ENCODE measurements at places on chromosomes 2 and 18.

DNA sequence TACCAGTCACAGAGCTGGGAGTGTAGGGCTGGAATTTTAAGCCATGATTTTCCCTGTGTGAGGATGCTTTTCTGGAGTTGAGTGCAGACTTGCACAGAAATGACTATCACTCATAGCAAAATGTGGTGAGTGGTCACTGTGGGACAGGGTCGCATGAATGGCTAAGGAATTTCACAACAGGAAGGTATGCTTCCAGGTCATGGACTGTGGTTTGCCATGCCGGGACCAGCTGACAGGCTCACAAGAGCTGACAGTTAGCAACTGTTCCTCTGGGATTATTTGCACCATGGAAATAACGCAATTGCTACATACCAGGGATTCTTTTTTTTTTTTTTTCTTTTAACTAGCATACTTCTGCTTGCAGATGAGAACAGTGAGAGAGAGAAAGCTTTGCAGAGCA is 3.8 kb upstream of the UXS1 start:
- no peak for DNase-seq

DNA sequence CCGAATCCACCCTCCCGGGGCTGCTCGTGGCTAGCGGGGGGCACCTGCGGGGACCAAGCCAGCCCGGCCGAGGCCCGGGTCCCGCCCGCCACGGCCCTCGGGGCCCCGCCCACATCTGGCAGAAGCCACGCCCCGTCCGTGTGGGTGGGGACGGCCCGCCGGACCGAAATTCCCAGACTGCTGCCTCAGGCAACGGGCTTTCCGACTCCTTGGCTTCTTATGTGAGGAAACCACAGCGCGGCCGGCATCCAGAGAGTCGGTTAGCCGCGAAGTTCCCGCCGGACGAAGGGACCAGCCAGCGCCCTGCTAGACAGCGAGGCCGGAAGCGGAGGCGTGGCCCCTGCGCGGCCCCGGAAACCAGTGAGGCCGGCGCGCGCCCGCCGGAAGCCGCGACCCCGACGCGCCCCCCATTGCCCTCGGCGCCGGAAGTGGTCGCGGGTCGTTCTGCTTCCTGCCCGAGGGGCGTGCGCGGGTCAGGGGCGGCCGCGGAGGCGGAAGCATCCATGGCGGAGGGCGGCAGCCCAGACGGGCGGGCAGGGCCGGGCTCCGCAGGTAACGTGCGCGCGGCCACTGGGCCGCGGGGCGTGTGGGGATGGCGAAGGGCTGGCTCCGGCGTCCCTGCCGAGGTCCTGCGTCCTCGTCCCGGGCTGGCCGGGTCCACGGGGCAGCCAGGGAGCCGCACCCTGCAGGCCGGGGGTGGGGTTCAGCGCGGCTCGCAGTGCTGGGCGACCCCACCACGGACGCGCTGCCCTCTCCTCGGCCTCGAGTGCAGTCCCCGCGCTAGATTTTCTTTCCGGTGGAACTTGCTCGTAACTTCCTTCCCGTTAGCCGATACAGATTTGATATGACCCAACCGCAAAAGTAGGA is at the start of gene ASB1:
Gene ASB1 (plus strand): TSS at position 360 of the 867 bp plus-strand sequence. CDS start 144 bp downstream, at position 504.
- peak; percentile 90 for DNase-seq

DNA sequence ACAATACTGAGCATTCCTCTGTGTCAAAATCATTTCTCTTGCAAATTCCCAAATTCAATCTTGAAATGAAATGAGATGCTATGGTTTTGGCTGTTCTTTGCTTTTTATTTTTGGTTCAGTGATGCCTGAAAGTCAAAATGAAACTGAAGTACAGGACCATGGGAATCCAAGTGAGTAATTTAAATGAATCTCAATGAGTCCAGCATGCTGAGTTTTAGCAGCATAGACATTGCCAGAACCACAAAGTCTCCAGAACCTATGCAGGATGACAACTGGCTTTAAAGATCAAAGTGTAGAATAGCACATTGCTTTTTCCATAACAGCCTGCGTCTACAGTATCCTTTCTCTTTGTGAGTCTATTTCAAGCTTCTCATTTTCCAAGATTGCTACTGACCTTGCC is 1050.7 kb upstream of the PIK3C3 start:
- DNase-seq: no peak

- DNase-seq: no peak
Observed at GRCh38 chr2:37020887-37021796, 54.8 kb upstream of the STRN start.

DNA sequence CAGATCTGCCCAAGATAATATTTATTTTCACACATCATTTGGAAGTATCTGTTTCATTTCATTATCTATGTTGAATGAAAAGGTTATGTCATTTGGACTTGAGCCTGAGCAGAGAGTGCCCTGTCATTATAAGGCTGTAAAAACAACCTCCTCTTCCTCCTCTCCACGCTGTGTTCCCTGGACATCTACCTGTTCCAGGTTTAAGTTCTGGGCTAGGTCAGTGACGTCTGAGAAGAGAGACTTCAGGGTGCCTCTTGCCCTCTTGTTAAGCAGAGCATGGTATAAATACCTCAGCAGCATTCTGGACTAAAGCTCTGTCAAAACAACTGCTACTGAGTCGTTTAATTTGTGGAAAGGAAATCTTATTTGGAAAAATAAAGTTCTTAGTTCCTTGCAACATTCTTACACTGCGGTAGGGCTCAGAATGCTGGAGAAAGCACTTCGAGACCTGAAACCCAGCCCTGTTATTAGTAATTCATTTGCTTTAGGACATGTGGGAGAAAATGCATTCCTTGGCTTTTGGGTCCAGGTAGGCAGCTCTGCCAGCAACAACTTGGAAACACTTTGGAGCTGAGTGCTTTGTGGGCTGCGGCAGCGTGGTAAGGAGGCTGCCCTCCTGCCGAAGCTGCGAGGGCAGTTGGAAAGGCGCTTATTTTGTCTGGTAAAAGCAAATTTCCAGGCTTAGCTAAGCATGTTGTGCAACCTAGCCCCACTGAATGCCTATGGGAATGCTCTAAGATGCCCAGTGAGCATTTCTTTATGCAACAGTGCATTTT is 91.8 kb upstream of the NEDD4L start:
- DNase-seq: no peak

- DNase-seq: no peak
Observed at GRCh38 chr2:224379986-224380385, 21.9 kb downstream of the FAM124B start.

DNA sequence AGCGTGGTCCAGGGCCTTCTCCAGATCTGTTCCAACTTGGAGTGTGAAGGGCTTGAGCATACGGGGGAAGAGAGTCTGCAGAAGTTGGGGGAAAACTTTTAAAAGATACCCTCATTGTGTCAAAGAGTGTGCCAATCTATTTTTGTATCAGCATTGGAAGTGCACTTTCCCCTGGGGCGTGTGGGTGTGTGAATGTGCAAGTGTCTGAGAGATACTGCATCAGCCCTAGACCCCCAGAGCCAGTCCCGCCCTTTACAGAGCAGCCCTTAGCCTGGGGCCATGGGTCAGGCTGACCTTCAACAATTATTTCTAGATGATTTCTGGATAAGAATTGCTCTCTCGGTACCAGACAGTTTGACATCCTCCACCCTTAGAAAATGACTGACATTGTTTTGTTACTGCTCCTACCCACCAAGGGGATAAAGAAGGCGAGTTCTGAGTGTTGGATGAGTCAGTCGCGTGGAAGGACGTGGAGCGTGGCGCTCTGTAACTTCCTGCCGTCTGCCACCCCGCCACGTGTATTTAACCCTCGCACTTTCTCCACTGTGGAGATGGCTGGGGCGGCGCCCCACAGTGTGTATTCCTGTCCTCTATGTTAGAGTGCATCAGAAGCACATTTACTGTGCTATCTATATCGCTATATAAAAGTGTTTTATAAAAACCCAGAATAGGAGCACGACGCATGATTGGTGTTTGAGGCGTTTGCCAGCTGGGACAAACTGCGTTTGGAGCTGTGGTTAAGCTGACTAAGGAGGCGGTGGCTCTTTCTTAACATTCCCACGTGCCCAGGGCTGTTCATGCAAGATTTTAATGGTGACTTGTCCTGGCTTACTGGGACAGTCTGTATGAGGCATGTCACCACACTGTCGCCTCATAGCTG is 122.6 kb downstream of the CABLES1 start:
- DNase-seq: no peak

DNA sequence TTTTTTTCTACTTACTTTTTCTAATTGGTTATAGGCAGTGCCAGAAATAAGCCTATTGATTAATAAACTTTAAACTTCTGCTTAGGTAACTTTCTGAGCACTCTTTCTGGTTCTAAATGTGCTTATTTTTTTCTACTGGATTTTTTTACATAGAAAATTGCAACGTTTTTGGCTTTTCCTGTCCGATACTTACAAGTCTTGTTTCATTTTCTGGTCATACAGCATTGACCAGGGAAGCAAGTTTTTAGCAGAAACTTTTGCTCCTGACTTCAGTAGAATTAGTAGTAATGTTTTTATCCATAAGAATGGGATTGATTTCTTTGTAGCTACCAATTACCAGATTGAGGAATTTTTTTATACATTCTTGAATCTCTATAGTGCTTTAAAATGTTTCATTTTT is 36.9 kb downstream of the NCKAP5 start:
- no peak for DNase-seq

- DNase-seq: no peak
Observed at GRCh38 chr2:44612276-44612675, 250.5 kb downstream of the CAMKMT start.

GRCh38 chr2:28495551-28496250 is at the start of gene PLB1:
TSS of gene PLB1 (plus strand) at chr2:28496060. CDS start at chr2:28496115, 55 bp downstream.
- no peak for DNase-seq

DNA sequence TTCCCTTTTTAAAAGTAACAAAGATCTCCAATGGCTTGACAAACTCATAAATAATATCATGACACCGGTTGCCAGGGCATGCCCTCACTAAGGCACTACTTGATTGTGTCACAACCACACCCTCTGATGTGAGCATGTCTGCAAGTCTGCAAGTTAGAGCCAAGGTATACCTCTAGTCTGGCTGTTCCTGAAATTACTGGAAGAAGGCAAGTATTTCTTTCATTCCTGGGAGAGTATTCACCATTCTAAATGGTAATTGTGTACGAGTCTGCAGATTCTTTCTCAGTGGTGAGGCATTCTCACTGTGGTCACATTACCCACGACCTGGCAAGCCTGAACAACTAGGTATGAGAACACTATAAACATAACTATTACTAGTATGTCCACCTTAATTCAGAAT is 25.7 kb upstream of the RNU4ATAC start:
- no peak for DNase-seq

DNA sequence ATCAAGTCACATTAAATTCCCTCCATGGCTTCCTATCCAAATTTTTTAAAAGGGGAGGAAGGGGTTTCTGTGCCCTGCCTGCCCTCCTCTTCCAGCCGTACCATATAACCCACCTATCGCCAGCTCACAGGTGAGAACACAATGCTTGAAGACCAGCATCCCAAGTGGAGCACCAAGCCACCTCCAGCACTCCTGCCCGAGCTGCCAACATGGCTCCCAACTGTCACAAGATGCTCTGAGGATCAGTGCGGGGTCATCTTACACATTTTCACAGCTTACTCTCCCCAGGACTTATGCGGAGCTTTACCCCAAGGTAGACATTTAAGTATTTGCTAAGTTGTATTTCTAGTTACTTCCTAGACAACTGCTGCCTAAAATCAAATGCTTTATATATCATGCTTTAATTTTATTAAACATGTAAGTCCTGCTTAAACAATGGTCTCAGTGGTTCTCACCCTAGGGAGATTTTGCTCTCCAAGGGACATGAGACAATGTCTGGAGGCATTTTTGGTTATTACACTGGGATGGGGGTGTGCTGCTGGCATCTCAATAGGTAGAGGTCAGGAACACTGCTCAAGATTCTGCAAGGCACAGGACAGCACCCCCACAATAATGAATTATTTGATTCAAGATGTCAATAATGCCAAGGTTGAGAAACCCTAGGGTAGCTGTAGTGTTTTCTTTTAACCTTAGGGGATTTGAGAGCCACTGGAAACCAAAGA is 45.8 kb downstream of the SF3B1 start:
- DNase-seq: no peak

- DNase-seq: no peak
Observed at GRCh38 chr2:69147841-69148533, 135.0 kb downstream of the ANTXR1 start.

DNA sequence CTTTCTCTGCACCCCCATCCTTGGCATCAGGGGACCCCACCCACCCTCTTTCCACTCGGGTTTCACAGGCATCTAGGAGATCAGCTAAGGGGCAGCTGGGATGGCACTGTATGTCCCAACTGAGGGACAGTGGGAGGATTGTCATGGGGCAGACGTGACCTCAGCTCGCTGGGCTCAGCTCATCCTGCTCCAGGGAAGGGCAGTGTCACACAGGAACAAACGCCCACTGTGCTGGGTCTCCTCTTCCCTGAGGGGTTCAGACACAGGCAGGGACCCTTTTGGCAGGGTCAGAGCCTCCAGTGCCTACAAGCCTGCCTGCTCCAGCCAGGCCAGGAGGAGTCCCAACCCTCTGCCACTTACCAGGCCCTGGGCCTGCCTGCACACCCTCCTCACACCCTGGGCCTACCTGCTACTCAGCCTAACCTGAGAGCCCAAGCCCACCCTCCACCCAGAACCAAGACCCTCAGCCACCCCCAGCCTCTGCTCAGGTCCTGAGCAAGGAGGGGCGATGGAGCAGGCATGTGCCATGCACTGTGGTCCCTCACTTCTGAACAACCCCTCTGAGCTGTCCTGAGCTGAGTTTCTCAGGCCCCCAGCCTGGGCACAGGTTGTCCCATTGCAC is 68.2 kb downstream of the HS1BP3 start:
- DNase-seq: no peak

All from H1 (cell line).